SHP77 (cell line): ENCODE measurements at places on chromosomes 4 and X.

DNA sequence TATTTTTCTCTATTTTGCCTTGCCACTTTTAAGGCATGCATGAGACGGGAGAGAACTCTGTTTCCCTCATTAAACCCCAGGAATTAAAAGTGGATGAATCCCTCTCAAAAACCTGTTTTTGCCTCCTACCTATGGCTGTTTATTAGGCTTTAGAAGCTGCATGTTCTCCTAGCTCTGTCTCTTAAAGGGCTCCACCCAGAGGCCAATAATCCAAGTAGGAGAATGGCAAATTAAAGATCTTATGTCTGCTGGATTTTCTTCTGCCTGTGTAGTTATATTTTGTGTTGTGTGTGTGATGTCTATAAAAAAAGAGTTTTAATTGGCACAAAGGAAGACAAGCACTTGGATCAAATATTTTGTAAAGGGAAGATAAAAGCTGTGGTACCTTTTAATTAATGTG is 32.4 kb downstream of the MAGEC1 start:
- DNase-seq: no peak

- no peak for DNase-seq
These were observed 58.6 kb upstream of the USP9X start for GRCh38 chrX:41026702-41027078.

DNA sequence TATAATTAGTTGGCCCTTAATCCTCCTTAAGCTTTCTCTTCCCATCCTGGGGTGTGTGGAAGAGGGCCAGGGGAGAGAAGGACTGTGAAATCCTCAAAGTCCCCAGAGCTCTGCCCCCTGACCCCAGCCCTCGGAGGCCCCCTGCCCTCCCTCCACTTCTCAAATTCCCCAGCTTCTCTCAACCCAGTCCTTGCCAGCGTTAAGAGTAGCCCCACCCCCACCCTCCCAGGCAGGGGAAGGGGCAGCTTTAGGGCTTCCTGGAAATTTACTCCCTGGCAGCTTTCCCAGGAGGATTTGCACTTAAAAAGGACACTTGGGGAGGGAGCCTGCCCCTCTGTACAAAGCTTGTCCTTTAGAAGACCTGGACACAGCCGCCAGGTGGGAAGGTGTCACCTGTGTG is 11.8 kb upstream of the CD40LG start:
- DNase-seq: no peak

- no peak for DNase-seq
These were observed 764 bp downstream of the TRAPPC11 start for GRCh38 chr4:183659872-183660242.

DNA sequence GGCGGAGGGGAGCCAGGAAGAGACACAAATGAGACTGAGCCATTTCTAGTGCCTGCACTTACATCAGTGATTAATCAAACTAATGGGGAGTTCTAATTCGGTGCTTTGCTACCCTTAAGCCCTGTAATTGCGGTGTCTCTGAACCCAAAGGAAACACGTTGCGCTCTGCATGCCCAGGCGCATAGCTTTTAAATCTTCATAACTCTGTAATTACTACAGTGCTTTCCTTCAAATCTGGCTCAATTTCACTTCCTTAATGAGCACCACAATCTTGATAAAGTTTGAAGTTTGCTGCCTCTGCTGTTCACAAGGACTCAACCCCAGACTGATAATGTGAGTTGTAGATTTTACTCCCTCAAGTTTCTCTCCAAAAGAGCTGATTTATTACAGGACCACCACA is 5.7 kb upstream of the NHS start:
- DNase-seq: no peak

GRCh38 chrX:36986231-36986630 is 21.9 kb upstream of the FAM47C start:
- no peak for DNase-seq

GRCh38 chr4:126604268-126604867 is 1028.4 kb upstream of the INTU start:
- DNase-seq: no peak

- no peak for DNase-seq
These were observed 7.5 kb upstream of the KLHL5 start for GRCh38 chr4:39054497-39054896.

- no peak for DNase-seq
These were observed 34.1 kb downstream of the GPAT3 start for GRCh38 chr4:83569987-83570386.

- peak; percentile 33 for DNase-seq
These were observed 69.8 kb downstream of the SHROOM3 start for GRCh38 chr4:76504613-76505465.

DNA sequence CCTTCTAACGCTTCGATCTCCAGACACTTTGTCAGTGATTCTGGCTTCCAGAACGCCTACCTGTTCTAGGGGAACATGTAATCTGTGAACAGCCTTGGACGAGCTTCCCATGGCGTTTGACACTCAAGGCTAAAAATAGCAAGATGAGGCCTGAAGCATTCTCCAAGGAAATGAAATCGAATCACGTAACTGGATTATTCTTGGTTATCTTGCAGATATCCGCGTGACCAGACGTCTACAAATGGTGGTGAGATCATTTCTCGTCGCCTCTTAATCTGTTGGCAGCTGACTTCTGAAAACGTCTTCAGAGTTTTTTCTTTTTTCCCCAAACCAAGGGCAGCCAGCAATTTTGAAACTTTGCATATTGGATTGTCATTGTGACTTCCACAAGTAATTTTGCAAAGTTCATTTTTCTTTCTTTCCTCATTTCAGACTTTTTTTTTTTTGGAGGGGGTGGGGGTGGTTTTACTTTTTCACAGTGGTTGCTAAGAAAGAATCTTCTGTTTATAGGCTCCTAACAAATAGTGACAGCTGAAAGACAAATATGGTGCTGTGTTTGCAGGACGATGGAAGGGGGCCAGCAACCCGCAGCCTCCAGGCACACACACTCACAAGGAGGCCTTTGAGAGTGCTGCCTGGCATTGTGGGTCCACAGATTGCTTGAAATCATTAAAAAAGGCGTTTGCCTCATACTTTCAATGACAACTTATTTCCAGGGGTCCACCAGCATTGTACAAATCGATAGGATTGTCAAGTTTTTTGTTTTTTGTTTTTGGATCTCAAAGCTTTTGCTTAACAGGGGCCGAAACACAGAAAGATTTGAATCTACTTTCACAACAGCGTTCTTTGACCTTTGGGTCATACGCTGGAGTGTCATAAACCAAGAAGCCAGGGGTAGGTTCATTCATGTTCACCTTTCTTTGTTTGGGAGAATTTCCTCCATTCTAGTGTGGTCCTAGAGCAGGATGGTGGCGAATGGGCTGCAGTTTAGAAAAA is 32.4 kb upstream of the PDLIM3 start:
- no peak for DNase-seq

DNA sequence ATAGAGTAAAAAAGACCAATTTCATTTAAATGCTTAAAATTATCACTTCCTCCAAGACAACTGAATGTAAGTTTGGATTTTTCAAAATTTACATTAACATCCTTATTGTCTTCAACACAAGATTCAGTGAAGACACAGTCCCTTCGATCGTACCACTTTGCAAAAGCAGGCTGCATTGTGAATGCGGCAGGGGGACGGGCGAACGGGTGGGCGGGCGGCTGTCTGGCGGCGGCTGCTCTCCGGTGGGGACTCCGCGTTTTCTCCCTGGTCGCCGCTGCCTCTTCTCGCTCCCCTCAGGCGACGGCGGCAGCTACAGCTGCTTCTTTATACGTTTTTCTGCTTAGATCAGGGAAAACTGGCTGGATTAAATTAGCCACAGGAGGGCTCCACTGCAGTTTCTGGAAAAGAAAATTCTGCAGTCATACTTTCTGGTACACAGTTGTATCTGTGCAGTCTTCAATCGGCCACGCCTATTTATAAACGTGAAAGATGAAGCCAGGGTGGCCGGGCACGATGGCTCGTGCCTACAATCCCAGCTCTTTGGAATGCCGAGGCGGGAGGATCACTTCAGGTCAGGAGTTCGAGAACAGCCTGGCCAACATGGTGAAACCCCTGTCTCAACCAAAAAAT is 33.9 kb upstream of the HPF1 start:
- DNase-seq: peak; percentile 68

GRCh38 chr4:7240306-7240705 is 48.0 kb downstream of the SORCS2 start:
- no peak for DNase-seq

- DNase-seq: no peak
These were observed 501.9 kb upstream of the ZFP42 start for GRCh38 chr4:187493661-187494060.

DNA sequence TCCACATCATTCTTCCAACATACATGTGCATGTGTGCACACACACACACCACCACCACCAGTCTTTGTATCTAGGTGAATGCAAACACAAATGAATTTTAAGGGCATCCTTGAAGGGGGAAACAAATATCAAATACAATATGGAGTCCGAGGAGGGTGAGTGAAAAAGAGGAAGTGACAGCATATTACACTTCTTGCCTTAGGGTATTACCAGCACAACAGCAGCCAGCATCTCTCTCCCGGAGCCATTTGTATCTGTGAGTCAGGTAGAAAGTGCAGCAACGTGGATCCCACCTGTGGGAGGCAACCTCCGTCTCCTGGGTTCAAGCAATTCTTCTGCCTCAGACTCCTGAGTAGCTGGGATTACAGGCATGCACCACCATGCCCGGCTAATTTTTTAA is 483.2 kb downstream of the SMARCA1 start:
- DNase-seq: no peak

- DNase-seq: no peak
These were observed 3.5 kb downstream of the BCOR start for GRCh38 chrX:40094041-40094899.

DNA sequence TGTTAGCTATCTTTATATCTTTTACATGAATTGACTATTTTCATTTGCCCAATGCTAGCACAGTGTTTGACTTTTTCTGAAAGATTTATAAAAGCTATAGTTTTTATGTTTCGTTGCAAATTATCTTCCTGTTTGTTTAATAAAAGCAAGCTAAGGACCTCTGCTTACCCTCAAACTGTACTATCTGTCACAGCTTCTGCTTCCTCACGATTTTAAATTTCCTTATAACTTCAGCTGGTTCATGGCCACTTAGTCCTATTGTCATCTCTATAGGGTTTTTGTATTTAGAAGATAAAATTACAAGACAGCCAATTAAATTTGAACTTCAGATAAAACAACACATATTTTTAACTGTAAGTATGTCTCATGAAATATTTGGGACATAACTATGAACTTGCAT is 494.0 kb downstream of the PDGFC start:
- DNase-seq: no peak

GRCh38 chr4:67558493-67558892 is at the start of gene STAP1:
Gene STAP1 (plus strand): TSS chr4:67558727. CDS start chr4:67558810, 83 bp downstream.
- no peak for DNase-seq

DNA sequence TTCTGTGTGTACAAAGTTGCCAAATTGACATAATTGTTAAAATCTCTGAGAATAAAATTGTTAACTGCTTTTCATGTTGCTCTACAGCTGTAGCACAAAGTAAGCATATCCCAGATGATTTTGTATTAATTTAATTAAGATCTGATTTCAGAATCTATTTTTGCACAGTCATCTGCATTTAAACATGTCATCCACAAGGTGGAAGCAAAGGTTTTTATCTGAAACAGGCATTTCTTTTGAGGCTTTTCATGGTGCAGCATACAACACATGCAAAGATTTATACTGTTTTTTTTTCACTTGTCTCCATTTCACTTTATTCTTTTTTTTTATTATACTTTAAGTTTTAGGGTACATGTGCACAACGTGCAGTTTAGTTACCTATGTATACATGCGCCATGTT is 51.2 kb downstream of the GC start:
- DNase-seq: no peak

GRCh38 chr4:70915874-70916559 is 13.8 kb downstream of the MOB1B start:
- no peak for DNase-seq

GRCh38 chrX:43096830-43097229 is 318.9 kb upstream of the PPP1R2C start:
- no peak for DNase-seq

GRCh38 chrX:77597511-77597910 is 150.3 kb downstream of the FGF16 start:
- no peak for DNase-seq

DNA sequence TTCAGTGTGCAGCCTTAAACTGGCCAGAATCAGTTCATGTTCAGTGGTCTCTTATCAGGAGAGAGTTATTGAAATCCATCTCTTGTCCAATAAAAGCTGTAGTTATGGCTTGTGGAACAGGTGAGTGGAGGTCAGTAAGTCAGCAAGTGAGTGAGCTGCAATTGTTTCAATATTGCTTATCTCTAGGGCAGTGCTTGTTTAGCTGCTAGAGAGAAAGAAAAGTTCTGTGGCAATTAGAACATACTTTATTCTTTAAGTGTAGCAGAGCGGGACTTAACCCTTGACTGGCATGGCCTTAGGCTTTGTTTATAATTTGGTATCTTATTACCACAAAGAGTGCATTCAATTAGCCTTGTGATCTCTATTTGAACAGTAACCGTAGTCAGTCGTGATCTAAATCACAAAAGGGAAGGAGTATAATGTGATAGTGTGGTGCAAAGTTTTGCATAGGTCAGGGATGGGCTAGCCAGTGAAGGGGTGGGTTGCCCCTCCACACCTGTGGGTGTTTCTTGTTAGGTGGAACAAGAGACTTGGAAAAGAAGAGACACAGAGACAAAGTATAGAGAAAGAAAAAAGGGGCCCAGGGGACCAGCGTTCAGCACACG is 6.9 kb upstream of the ETDC start:
- no peak for DNase-seq

GRCh38 chr4:189823591-189823990 is 117.1 kb upstream of the FRG1 start:
- no peak for DNase-seq

DNA sequence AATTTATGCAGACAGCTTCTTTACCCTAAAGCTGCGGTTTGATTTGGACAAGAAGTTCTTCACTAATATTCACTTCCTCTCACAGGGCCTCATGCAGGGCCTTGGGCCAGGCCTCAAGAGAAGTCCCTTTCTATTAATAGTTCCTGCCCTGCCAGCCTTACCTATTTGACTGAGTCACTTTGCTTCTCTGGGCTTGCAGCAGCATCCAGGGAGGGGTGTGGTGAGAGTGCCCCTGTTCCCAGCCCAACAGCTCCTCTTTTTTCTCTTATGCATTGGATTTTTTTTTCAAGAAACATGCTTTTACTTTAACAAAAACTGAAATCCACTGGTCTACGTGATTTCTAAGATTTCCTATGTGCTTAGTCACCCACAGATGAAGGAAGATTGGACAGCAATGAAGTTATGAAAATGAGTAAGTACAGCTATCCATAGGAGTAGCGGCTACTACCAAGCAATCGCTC is 26.7 kb downstream of the FAM156B start:
- peak; percentile 15 for DNase-seq

DNA sequence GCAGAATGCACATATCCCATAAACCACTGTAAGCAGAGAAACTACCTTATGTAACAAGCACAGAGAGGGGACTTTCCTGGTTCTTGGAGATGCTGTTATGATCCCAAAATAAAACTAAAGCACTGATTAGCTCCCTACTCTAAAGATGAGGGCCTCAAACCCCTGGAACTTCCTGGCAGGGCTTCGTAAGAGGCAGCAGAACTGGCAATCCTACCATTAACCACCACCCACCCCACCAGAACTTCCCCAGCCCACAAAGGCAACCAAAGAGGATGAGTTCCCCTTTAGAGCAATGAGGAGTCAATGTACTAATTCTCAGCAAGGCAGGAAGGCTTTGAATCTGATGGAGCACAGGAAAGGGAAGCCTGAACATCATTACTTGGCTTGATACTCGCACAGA is 436.5 kb upstream of the FRG1 start:
- DNase-seq: no peak
